Occipital lobe (tissue), 3 donors: ENCODE measurements at places on chromosomes 5 and 9. TPM values are rescaled to one million over a fixed set of nuclear protein-coding genes. Genes with fewer than 3 reads are reported as not detected.
A peak's percentile ranks its signal among the peaks of the same experiment; 100 is the strongest.

- DNase-seq: no peak
Observed at GRCh38 chr9:22010866-22011625, 1.9 kb upstream of the CDKN2B start.

- DNase-seq: no peak
Observed at GRCh38 chr5:155307229-155307628, 293.7 kb downstream of the KIF4B start.

DNA sequence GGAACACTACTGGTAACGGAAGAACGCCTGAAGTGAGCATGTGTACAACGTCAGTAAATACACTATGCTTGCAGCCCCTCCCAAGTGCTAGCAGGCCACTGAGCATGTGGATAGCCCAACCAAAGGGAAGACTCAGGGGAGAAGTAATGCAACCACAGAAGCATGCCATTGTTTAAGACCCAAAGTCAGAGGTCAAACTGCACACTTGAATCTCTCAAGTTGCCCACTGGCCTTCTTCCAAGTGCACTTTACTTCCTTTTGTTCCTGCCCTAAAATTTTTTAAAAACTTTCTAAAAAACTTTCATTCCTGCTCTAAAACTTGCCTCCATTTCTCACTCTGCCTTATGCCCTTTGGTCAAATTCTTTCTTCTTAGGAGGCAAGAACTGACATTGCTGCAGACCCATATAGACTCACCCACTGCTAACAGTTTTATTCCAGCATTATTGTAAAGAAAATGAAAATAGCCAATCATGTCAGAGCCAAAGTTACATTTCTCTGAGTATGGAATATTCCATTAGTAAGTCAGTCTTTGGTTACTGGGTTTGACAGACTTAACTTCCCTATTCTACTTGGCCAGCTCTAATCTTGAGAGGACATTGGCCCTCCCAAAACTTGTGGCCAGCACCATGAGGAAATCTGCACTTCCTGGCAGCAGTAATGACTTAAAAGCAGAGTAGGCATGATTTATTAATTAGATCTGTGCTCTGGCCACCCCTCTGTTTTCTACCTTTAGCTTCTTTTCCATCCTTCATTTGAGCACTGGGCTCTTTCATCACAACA is 76.9 kb downstream of the TSSK1B start:
- no peak for DNase-seq

- DNase-seq: no peak
Observed at GRCh38 chr9:93376411-93376810, 75.1 kb upstream of the FAM120A start.

DNA sequence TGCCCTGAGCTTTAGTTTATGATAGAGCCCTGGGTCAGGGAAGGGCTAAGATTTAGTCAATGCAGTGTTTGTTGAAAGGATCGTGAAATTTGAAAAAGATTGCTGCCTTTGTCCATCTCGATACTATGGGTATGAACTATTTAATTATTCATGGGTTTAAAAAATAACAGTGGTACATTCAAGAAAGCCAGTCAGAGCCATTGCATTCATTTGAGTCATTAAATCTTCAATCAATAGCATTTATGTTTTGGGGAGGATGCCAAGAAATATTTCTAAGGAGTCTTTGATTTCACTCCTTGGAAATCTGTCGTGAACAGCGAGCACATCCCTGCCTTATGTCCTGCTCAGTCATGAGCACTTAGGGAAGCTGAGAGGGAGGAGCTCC is 54.4 kb upstream of the LRRTM2 start:
- DNase-seq: no peak

GRCh38 chr5:134098690-134099089 is 15.8 kb upstream of the TCF7 start:
- no peak for DNase-seq

DNA sequence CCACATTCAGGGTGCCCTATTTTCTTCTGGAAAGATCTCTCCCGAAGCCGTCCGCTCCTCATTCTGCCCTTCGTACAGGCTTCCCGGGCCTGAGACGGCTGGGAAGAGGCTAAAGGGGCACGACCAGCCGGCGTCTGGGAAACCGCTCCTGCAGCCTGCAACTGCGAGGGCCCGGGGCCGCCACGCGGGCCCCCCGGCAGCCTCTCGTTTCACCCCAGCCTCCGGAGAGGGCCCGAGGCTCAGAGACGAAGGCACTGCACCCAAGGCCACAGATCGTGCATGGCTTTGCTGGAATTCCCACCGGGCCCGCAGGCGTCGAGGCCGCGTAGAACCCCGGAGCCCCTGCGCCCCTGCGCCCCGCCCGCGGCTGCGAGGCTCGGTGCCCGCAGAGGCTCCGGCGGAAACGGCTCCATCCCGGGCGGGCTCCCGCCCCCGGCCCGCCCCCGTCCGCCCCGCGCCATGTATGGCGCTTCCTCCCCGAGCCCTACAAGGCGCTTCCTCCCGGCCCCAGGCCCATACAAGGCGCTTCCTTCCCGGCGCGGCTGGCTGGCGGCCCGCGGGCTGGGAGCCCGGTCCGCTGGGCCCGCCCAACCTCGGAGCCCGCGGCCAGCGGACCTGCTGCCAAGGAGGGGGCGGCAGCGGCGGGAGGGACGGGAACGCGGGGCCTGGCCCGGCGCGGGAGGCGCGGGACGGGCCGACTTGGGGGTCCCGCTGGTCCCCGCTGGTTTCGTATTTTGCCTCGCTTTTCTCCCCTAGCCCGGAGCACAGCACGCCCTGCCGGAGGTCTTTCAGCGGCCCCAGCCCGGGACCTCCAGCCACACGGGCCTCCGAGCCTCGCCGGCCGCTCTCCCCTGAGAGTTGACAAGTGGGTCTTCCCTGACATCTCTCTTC is 26.6 kb downstream of the EGR1 start:
- peak; percentile 92 for DNase-seq

- DNase-seq: no peak
Observed at GRCh38 chr9:4137234-4137633, 162.6 kb downstream of the GLIS3 start.

DNA sequence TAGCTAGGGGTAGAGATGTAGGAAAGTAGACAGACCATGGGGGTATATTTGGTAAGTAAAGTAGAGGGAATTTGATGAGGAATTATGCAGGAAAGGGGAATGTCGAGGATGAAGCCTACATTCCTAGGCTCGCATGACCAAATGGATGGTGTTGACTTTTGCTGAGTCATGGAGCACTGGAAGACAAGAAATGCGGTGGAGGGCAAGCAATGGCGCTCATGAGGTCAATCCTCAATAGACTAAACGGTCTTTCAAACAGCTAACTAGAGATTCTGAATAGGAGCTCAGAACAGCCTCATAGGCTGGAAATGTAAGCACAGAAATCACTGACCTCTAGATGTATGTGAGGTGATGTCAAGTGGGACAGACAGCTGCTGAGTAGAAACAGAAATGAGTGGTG is 50.7 kb upstream of the FST start:
- no peak for DNase-seq

DNA sequence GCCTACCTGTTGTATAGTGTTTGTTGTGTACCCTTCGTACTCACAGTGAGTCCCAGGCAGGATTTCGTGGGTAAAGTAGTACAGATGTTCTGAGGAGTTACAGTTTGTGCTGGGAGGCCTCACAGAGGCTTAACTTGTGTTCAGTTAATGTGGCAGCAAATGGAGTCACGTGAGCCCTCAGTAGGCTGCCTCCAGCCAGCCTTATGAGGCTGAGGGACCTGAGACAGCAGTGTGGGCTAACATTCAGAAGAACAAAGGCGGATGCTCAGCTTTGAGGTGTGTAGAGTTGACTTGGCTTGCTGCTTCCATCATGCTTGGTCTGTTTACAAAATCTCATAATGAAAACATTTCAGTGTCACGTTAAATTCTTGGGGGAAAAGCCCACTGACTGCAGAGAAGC is 118.1 kb downstream of the TRIO start:
- no peak for DNase-seq

DNA sequence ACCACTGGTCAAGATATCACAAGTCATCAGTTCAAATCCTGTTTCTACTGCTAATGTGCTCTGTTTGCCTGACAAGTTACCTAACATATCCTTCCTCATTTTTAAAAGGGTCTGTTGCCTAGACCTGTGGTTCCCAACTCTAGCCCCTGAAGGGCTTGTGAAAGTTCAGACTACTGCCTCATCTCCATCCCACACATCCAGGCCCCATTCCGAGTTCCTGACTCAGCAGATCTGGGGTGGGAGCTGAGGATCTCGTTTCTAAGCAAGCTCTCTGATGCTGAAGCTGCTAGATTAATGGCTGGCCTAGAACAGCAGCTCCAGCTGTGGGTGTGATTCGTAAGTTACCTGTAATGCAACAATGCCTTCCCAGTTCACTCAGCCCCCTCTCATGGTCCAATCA is 32.5 kb downstream of the S1PR3 start:
- no peak for DNase-seq

DNA sequence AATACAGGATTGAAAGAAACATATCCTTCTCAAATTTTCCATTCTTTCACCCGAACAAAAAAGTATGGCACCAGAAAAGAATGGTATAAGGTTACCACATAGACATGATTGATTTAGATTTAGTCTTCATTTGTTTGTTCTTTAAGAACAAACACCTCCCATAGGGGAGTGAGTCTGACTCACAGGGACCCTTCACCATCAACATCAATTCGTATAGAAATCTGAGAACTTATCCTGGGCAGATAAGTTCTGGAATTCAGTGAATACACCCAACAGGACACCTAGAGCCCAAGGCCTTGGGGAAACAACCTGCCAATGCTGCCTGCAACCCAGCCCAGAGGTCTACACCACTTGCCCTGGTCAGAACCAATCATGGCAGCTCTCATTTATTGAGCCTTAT is 46.2 kb downstream of the LHFPL2 start:
- no peak for DNase-seq

GRCh38 chr9:135726138-135726853 is 24.3 kb downstream of the KCNT1 start:
- DNase-seq: no peak

- no peak for DNase-seq
Observed at GRCh38 chr9:111076519-111076918, 38.2 kb upstream of the LPAR1 start.

DNA sequence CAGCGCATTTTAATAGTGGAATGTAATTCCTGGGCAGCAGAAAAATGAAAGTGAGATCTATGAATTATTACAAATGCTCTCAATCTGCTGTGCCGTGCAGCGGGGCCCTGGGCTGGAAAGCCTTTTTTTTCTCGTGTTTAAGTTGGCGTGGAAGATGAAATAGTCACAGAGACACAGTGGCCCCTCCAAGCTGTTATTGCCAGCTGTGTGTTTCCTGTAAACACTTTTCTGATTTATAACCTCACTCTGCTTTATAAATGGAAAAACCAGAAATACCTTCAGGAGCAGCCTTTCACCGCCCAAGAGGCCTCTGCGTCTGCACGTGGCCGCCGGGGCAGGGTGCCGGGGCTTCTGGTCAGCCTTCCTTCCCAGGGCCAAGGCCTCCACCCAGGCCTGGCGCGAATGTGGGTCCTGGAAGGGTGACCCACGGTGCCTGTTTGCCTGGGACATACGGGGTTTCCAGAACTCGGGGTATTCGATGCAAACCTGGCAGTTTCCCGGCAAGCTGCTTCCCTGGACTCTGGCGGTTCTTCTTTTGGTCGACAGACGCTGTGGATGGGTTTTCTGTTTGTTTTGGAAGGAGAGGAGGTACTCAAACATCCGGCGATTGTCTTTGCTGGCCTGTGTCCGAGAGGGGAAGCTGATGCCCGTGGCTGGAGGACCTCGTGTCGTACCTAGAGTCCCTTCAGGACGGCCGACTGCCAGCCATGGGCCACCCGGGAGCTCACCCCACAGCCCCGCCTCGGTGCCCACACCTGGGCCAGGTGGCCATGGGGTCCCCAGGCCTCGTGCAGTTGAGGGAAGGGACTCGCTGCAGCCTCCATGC is 256.7 kb downstream of the PARP8 start:
- DNase-seq: no peak

- DNase-seq: no peak
Observed at GRCh38 chr5:169970339-169970738, 10.0 kb downstream of the INSYN2B start.

- DNase-seq: no peak
Observed at GRCh38 chr9:119763260-119763659, 394.0 kb upstream of the BRINP1 start.

DNA sequence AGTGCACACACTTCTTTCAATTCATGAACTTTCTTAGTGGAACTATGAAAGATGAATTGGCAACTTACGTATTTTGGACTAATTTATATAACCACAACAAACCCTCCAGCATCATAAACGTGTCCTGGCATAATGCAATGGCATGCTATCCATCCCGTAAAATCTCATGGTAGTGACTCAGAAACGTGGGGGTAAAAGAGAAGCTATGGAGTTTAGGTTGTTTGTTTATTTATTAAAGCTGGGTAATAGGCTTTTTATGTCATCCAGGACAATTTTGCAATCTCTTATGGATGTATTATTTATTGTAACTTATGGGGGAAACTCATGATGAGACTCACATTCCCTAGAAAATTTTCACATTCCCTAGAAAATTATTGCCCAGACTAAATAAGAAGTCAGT is 106.3 kb downstream of the GDA start:
- no peak for DNase-seq

GRCh38 chr9:5908918-5909317 is 18.2 kb downstream of the MLANA start:
- DNase-seq: no peak

GRCh38 chr9:1353291-1353690 is 303.1 kb downstream of the DMRT2 start:
- no peak for DNase-seq

IL4 gene
- not detected for total RNA-seq

MEF2C gene
- 2,088 TPM for total RNA-seq

FAT2 gene
- 0.31 TPM for total RNA-seq

PPP3R2 gene
- total RNA-seq: not detected

FBN2 gene
- 8.6 TPM for total RNA-seq

PCDHGC3 gene
- 35.6 TPM for total RNA-seq

NTNG2 gene
- 46.3 TPM for total RNA-seq
